Stimulated activated CD4-positive, alpha-beta T cell treated with anti-CD3 and anti-CD28 coated beads, Interleukin-1b, Interleukin-23, amount 100 ng/mL, for 1 hour (primary cell): ENCODE measurements at places on chromosomes 5 and 9.

- no peak for DNase-seq
These were observed 154.9 kb downstream of the ARRDC3 start for GRCh38 chr5:91228188-91228587.

GRCh38 chr9:113953531-113953930 is 77.4 kb downstream of the ZNF618 start:
- DNase-seq: no peak

- DNase-seq: no peak
These were observed 33.5 kb upstream of the CKS2 start for GRCh38 chr9:89277454-89277853.

DNA sequence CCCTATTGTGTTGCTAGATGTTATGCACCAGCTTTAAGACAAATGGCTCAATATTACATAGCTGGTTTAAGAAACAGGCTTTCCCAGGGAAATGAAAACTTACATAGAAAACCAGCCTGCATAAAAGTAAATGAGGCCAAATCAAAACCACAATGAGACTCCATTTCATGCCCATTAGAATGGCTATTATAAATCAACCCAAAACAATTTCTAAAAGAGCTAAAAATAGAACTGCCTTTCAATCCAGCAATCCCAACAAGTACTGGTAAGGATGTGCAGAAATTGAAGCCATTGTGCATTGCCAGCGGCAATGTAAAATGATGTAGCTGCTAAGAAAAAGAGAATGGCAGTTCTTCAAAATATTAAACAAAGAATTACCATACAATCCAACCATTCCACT is 1170.0 kb upstream of the CDH9 start:
- DNase-seq: no peak

DNA sequence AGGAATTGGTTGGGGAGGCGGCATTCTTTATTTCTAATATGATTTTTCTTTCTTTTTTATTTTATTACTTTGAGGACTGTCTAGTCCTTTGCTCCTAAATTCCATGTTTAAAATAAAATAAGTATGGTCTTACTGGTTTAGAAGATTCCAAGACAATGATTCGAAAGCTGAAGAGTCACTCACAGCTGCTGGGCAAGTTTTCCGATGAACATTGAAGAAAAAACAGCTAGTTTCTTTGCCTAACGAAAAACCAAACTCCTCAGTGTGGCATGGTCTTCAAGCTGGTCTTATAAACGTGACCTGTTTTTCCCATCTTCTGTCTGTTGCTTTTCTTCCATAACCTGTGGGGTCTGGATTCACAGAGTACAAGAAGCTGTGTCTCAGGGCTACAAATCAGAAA is 25.1 kb downstream of the ZNF474 start:
- no peak for DNase-seq

DNA sequence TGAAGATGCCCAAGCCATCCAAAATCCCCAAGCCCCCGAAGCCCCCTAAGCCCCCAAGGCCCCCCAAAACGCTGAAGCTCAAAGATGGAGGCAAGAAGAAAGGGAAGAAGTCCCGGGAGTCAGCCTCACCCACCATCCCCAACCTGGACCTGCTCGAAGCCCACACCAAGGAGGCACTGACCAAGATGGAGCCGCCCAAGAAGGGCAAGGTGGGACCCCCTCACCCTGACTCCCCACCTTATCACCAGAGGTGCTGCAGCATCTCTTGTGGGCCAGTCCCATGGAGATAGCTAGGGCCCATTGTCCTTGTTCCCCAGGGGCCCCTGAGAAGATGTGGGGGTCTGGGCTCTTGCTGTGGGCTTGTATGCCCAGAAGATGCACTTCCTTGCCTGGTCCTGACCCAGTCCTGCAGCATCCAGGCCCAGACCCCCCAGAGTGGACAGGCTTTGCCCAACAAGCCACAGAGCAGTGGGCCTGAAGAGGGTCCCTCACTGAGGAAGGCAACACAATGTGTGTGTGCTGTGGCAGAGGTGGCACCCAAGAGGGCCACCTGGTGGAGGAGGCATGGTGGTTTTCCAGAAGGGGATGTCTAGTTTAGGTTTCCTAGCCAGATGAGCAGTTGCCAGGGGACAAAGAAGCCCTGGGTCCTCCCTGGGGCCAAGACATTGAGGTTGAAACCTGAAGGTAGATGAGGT is 84.1 kb downstream of the PHF2 start:
- DNase-seq: no peak

- no peak for DNase-seq
These were observed 422.6 kb upstream of the CD180 start for GRCh38 chr5:67619235-67619634.

- DNase-seq: no peak
These were observed 31.1 kb upstream of the BNC2 start for GRCh38 chr9:16901590-16901989.

GRCh38 chr5:100644776-100645175 is 109.6 kb downstream of the FAM174A start:
- no peak for DNase-seq

GRCh38 chr5:164255598-164256213 is 750.3 kb downstream of the MAT2B start:
- no peak for DNase-seq

GRCh38 chr9:127181315-127181580 is 58.8 kb upstream of the ANGPTL2 start:
- DNase-seq: no peak

DNA sequence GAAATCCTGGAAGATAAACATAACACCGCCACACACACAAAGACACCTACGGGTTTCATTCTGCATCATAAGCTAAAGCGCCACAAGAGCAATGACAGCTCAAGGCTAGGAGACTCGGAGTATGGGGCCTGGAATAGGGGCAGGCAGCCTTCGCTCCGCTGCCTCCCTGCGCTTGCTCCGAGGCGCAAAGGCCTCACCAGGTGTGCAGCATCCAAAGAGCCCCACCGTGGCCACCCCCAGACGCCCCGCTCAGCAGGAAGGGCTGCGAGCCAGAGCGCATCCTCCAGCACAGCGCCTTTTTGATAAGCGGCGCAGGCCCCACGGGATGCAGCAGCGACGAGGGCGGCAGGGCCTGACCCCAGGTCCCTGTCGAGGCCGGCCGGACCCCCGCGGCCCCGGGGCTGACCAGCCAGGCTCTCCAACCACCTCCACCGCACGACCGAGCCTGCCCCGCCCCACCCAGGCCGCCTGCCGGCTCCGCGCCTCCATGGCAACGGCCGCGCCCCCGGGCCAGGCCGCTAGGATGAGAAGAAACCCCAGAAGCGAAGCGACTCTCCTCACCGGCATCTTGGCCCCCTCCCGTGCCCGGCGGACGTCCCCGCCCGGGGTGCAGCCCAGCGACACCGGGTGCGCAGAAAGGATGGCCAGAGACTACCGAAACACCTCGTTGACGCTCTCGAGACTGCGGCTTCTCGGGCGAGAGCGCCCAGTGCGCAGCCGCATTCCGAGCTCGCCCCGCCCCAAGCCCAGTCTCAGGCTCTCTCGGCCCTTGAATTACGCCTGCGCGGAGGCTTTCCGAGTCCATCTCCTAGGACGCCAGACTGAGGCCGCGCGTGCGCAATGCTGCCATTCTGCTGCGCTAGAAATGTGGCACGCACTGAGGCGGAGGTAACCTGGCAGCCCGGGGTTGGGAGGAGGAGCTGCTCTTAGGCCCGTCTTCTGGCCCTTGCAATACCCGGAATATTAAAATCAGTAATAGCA is at the start of gene KIF3A:
Gene KIF3A, minus strand, starts transcription at position 694 of the 981 bp plus-strand sequence. Its CDS starts 127 bp downstream, at position 567.
- DNase-seq: peak; percentile 97

GRCh38 chr5:108654051-108654450 is 93.6 kb upstream of the FER start:
- no peak for DNase-seq

DNA sequence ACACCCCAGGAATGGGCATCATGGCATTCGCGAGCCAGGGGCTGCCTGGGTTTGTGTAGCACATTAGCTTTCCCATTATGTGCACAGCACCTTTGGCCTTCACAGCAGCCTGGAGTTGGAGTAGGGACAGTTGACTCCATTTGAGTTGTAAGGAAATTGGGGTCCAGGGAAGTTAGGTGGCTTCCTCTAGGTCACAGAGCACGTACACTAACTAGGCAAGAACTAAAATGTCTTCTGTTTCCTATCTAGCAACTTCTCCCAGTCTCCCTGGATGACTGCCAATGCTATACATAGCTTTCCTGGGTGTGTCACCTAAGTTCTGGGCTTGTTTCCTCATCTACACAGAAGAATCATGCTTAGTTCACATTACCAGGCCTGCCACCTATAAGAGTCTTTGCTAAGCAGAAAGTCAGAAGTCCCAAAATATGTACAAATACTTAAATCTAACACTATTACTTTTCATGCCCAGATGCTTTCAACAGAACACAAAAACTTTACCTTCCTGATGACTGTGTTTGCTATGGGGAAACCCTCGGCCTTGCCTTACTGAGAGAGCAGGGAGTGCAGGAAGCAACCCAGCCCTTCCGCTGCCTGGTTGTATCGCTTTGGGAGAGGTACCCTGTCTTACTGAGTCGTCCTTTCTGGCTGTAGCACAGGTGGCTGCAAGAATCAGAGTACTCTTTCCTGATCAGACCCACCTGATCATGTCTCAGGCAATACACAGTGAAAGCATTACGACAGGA is 12.0 kb downstream of the MACROH2A1 start:
- no peak for DNase-seq

GRCh38 chr5:87195616-87196015 is 72.1 kb upstream of the RASA1 start:
- DNase-seq: no peak

- DNase-seq: no peak
These were observed 82.6 kb downstream of the KIAA1958 start for GRCh38 chr9:112569186-112569585.

GRCh38 chr5:153099328-153099727 is 391.1 kb upstream of the GRIA1 start:
- DNase-seq: no peak

DNA sequence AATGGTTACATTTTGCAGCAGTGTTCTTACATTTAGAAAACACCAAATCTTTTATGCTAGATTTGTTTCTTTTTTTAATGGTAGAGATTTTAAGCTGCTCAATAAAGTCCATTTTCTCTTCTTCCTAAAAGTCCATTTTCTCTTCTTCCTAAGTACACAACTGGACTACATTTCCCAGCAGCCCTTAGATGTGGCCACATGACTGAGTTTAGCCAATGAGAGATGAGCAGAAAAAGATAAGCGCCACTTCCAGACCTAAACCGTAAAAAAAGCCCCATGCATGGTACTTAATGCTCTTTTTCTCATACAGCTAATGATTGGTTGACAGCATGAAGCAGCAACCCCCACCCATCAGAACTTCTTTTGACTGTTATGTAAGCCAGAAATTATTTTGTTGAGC is 206.7 kb downstream of the FAM114A2 start:
- DNase-seq: no peak

GRCh38 chr5:81950996-81951395 is 20.8 kb upstream of the ATG10 start:
- no peak for DNase-seq

DNA sequence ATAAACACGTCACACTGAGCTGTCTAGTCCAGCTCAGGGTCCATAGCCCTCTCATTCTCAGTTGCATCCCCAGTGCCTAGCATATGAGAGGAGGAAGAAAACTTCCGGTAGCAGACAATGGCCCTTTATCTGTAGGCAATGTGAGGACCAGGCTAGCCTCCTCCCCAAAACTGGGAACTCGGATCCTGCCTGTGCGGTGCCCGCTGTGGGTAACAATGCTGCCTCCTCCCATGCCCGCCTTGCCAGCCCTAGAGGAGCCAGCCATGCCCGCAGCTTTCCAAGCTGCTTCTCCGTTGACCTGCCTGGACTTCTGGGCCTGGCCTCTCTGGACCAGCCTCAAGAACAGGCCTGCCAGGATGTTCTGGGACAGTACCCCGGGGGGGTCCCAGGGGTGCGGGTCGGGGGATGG is 74.6 kb upstream of the ORM1 start:
- no peak for DNase-seq

DNA sequence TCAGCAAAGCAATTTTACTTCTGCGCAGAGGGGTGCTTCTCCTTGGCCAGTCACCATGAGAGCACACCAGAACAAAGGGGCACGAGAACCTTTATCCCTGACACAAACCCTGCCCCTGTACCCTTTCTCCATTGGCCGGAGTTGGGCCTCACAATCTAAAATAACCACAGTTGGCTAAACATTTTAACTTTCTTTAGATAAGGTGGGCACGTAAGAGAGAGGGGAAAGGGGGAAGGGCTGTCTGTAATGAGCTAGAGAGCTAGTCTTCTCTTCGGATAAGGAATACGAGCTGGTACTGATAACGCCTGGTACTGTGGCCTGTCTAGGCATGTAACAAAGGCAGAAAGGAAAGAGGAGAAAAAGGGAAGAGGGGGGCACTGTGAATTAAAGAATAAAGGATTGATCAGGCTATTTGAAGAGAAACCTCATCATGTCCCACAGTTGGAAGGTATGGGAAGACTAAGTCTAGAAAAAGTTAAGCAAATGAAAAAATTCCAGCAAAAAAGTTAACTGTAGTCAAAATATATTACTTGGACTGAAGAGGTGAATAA is 1.8 kb upstream of the IARS1 start:
- no peak for DNase-seq

GRCh38 chr5:114789773-114790402 is 379.8 kb downstream of the TRIM36 start:
- DNase-seq: no peak

GRCh38 chr9:32350682-32351081 is 33.8 kb upstream of the ACO1 start:
- DNase-seq: no peak

- DNase-seq: no peak
These were observed 132.4 kb upstream of the FTMT start for GRCh38 chr5:121719255-121719654.

- no peak for DNase-seq
These were observed 426.6 kb downstream of the SPOCK1 start for GRCh38 chr5:137072361-137073115.

DNA sequence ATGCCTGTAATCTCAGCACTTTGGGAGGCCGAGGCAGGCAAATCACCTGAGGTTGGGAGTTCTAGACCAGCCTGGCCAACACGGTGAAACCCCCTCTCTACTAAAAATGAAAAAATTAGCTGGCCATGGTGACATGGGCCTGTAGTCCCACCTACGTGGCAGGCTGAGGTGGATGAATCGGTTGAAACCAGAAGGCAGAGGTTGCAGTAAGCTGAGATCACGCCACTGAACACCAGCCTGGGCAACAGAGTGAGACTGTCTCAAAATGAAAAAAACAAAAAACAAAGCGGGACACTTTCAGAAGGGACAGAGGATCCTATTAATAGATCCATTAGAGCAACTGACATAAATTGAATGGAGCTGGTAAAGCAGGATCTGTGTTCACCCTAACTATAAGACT is 89.6 kb upstream of the SGCD start:
- no peak for DNase-seq

DNA sequence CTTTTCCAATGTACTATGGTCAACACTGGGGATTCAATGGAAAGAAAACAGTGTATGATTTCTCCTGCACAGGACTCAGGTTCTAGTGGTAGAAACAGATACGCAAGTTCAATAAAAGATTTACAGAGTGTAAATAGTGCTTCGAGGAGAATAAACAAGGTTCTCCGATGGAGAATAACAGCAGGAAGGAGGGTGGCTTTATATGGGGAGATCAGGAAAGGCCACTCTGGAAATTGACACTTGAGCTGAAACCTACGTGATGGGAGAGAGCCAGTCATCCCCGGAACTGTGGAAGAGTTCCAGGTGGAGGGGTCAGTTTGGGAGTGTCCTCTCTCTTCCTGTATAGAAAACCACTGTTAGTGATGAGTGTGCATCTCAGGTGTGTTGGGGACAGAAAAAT is 65.9 kb downstream of the GARNL3 start:
- no peak for DNase-seq

- DNase-seq: peak; percentile 34
These were observed 17.0 kb upstream of the CRB2 start for GRCh38 chr9:123338710-123339665.

- no peak for DNase-seq
These were observed 32.2 kb downstream of the ANXA2R start for GRCh38 chr5:43007911-43008362.
